ENCODE measurements at places on chromosomes 5 and 9. TPM values are rescaled to one million over a fixed set of nuclear protein-coding genes. Genes with fewer than 3 reads are reported as not detected.

Gene CKS2
- total RNA-seq = 269 TPM

Gene LURAP1L
- total RNA-seq = 2.8 TPM

Gene ASPN
- total RNA-seq = 2.1 TPM

Gene SPINK1
- not detected for total RNA-seq

Gene TNPO1
- 314 TPM for total RNA-seq

Gene PIGO
- 22.2 TPM for total RNA-seq

Gene SNCAIP
- total RNA-seq = 26.2 TPM

Gene ANKRD31
- total RNA-seq = not detected

Gene ENTREP1
- total RNA-seq = not detected

Gene PCDHB4
- not detected for total RNA-seq

Gene DOLK
- 37.5 TPM for total RNA-seq

Gene MZB1
- total RNA-seq = not detected

Gene SSNA1
- 154 TPM for total RNA-seq

Gene TMEM250
- total RNA-seq = 60.5 TPM

Gene MEIKIN
- total RNA-seq = not detected

Gene TMEM174
- not detected for total RNA-seq

Gene TRIM36
- 1.2 TPM for total RNA-seq

Gene SVEP1
- 11.3 TPM for total RNA-seq

Gene MARCOL
- not detected for total RNA-seq

Gene ALDH7A1
- total RNA-seq = 22.9 TPM

Gene SLC34A1
- not detected for total RNA-seq

All from myometrial cell (primary cell).